ENCODE measurements at places on chromosomes 5 and 9.

GRCh38 chr9:90064971-90065370 lies 460.2 kb downstream of the GADD45G start:
- DNase-seq, result no peak

- DNase-seq, result no peak
Measured at GRCh38 chr9:13725516-13725915, 446.0 kb upstream of the MPDZ start.

GRCh38 chr5:158759283-158759682 lies 340.4 kb downstream of the EBF1 start:
- DNase-seq, result no peak

DNA sequence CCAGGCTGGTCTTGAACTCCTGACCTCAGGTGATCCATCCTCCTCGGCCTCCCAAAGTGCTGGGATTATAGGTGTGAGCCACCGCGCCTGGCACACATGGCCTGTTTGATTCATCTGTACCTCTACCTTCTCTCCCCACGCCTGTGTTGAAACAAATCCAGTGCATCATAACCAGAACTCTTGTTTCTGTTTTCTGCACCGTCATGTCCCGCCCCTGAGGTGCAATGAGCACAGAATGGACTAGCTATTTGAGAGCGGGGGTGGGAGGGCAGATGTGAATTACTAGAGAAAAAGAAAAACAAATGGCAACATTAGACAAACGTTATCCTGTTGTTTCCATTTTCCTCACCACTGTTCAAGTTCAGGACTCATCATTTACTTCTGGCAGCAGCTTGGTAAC lies 10.7 kb upstream of the FAM193B start:
- DNase-seq, result no peak

DNA sequence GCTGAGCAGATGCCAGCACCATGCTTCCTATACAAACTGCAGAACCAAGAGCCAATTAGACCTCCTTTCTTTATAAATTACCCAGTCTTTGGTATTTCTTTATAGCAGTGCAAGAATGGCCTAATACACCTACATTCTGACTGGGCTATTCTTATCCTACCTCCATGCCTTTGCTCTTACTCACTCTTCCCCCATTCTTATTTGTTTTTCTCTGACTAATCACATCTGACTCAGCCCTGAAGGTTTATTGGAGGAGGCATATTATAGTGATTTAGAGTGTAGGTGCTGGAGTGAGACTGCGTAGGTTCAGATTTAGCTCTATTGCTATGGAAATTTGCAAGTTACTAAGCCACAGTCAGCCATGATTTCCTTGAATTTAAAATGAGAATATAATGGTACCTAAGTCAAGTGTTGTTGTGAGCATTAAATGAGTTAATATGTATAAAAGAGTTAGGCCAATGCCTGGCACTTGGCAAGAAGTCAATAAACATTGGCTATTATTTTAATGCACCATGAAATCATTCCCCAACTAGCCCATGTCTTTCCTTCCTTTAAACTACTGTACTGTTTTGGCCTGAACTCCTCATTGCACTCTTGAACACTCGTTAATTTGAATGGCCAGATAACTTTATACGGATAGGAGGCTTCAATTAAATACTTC lies 531.2 kb upstream of the ZNF608 start:
- no peak for DNase-seq

DNA sequence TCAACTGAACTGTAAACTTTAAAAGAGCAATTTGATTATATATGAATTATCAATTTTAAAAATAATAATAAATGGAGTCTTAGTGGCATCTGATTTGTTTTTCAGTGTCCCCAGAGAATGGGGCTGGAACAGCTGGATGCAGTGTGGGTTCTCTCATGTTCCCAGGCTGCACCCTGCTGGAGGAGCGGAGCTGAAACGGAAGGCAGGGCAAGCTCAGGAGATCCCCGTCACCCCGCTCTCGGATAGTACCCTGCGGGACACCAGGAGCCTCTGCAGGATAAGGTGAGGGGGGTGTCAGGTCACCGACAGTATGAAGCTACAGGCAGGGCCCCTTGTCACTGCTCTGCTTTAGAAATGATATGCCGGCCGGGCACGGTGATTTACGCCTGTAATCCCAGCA lies 57.3 kb downstream of the S1PR3 start:
- no peak for DNase-seq

GRCh38 chr5:56025151-56025885 lies 30.6 kb upstream of the IL6ST start:
- DNase-seq, result no peak

GRCh38 chr5:146003852-146004251 lies 67.5 kb downstream of the SH3RF2 start:
- DNase-seq, result no peak

DNA sequence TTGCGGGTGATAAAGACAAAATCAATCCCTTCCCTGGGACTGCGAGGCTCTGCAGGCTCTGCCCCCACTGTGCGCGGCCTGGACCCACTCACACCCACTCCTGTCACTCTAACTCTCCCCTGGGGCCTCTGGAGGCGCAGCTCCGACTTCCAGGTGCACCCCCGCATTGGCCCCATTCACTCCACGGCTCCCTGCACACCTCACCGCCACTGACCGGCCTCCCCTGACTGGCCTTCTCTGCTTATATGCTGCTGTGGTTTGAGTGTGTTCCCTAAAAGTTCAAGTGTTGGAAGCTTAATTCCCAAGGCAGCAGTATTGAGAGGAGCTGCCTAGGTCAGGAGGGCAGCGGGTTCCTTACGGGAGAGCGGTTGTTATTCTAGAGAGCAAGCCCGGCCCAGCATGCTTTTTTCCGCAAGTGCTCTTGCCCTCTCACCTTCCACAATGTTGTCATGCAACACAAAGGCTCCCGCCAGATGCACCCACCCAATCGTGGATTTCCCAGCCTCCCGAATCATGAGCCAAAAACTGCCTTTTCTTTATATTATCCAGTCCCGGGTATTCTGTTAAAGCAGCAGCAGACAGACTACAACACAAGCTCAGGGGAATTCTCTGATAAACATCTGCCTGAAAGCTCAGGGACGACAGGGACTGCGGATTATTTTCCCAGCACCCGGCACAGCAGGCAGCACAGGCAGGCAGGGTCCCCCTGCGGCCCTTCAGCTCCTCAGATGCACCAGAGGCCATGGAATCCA lies 73.5 kb upstream of the LRRTM2 start:
- DNase-seq, result no peak

GRCh38 chr5:98789029-98789428 lies 15.6 kb downstream of the RGMB start:
- DNase-seq, result no peak

DNA sequence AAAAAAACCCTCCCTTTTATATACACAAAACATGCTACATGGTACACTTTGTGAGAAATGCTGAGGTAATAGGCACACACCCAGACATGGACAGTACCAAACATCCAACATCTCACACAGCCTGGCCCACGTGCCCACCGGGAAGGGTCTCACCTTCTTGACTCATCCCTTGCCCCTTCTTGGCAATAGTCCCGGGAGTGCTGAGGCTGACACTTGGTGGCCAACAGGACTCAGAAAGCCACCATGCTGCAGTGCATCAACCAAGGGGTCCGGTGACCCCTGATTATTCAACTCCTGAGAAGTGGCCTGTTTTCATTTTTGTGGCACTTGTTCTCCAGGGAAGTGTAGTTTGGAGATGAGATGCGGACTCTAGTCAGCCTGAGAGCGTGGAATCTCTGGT lies 35.0 kb downstream of the ANGPTL2 start:
- no peak for DNase-seq

DNA sequence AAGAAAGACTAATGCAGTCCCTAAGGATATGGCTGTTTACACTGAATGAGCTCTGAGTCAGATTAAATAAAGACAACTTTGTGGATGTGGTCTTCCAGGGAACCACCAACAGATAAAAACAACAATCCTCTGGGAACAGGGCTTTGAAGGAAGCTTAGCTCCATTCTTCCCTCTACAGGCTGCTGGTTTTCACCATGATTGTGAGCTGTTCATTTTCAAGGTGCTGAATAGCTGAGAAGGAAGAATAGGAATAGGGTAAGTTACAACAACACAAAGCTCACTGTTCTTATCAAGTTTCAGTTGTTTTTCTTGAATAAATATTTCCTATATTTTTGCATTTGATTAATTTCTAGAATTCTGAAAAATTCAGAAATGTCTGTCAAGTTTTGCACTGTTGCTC lies 25.9 kb upstream of the PTAR1 start:
- no peak for DNase-seq

- DNase-seq, result no peak
Measured at GRCh38 chr5:159881967-159882366, 34.3 kb upstream of the ADRA1B start.

DNA sequence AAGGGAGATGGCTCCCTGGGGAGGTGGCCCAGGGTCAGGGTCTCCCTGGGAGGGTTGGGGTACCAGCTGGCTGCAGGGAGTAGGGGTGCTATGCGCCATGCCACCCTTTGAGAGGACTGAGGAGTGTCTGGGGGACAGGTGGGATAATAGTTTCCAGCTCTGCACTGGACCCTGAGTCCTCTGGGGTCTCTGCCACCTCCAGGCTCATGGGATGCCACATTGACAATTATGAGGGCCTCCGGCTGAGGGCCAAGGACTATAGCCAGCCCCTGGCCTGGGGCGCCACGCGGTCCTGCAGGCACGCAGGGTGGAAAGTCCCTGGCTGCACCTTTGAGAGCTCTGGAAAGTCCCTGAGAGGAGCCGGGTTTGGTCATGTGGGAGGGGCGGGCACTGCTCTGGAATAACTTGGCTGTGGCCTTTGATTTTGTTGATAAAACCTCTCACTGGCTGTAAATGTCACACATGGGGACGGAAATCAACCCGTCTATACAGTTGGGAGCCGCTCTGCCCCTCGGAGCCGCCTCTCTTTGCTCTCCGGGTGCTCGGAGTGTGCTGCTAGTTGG lies 16.0 kb downstream of the TRAF2 start:
- peak; percentile 79 for DNase-seq

DNA sequence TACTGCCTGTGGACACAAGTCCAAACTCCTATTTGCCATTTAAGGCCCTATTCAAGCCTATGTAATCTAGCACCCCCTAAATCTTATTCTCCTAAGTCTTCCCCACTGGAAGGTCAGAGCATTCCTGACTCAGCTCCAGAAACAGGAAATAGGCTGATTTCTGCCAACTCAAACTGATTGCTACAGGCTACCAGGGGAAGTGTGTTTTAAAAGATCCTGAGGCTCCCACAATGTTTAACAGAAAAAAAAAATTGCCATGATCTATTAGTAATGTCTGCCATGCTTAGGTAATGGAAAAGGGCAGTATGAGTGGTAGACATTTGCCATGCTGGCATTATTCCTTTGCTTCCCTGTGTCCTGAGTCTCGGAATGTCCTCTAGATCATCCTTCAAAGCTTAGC lies 65.8 kb upstream of the BRINP1 start:
- DNase-seq, result no peak

DNA sequence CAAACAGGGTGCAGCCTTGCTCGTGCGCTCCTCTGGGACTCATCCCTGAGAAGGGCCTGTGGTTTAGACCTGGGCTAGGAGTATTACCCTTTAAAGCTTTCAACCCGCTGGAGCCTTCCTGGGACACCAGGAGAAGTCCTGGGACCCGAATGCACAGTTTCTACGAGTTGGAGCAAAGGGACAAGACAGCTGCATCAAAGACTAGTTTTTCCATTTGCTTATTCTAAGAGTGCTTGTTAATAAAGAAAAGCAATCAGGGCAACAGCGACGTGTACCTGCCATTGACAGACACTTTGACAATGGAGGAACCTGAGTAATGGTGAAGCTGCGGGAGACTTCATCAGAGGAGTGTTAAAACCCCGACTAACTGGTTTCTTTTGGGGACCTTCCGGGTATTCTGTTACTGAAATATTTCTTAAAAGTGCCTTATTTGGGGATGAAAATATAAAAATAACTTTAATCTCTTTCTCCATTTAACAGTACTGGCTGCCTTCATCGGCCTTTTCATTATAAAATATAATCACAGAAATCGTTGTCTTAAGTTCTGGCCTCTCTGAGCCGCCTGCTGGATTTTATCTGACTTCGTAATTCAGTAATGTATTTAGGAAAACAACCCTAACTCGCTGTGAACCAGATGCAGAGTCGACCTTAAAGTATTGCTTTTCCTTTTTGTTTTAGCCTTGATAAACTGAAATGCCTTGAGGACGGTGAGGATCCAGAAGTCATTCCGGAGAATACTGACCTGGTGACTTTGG lies 732 bp downstream of the SNAPC3 start:
- no peak for DNase-seq

- no peak for DNase-seq
Measured at GRCh38 chr5:32638309-32638708, 53.0 kb downstream of the SUB1 start.

GRCh38 chr9:127944586-127945218 lies 7.0 kb upstream of the DPM2 start:
- DNase-seq, result no peak

GRCh38 chr9:81108391-81108790 lies 581.0 kb downstream of the TLE1 start:
- DNase-seq, result no peak

GRCh38 chr5:176418251-176418650 lies 1.9 kb upstream of the CLTB start:
- DNase-seq, result no peak
